ENCODE measurements at places on chromosomes 7 and 10.

DNA sequence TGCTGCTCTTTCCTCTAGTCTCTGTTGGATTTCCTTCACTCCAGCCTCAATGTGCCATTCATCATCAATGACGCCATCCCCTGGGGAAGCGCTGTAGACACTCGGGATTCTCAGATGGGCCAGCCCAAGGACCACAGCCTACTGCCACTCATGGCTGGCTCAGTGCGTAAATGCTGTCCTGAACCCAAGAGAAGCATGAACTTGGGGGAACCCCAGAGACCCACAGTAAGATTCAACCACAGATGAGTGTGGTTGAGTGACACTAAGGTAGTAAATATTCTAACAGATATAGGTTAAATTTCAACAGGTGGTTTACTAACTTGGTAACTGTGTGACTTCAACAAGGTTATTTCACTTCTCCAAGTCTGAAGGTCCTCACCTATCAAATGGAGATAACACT lies 304.1 kb downstream of the GRM8 start:
- no peak for DNase-seq

DNA sequence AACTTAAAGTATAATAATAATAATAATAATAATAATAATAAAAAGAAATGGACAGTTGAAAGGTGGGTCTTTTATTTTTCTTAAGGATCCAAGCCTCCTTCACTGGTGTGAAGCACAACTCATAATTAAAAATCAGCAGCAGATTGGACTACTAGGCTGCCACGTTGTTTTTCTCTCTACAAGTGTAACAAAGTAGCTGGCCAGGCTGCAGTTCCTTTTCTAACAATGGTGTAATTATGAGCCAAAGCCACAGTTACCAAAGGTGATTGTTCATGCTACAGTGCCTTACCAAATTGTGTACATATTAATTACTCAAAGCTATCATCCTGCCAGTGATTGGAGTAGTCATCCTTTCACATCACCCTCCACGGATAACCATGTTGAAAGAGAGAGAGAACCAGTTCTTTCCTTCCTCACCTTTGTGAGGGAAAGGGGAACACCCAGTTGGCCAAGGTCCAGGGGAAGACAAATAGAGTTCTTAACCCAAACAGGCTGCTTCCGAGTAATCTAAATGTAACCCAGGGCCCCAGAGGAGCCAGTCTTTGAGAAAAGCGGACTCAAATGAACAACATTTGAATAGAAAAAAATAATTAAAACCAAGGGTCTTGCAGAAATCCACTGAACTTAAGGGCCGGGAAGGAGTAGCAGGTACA lies 86.3 kb upstream of the NPS start:
- DNase-seq, result no peak

DNA sequence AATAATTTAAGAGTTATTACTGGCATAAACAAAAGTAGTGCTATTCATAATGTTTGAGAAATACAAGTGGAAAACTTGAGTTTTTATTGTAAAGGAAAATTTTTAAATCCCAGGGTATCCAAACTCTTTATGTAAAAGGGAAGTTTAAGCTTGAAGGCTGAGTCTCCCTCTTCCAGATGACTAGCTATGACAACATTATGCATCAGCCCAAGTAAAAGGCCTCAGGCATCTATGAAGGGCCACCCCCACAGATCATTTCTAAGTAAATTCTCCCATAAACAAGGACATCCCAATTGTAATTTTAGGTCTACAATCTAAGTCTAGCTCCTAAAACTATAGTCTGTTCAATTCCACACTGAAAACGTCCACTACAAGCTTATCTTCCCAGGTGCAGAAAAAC lies 166.2 kb upstream of the STEAP1 start:
- no peak for DNase-seq

- no peak for DNase-seq
Measured at GRCh38 chr10:5413012-5413938, 918 bp downstream of the NET1 start.

DNA sequence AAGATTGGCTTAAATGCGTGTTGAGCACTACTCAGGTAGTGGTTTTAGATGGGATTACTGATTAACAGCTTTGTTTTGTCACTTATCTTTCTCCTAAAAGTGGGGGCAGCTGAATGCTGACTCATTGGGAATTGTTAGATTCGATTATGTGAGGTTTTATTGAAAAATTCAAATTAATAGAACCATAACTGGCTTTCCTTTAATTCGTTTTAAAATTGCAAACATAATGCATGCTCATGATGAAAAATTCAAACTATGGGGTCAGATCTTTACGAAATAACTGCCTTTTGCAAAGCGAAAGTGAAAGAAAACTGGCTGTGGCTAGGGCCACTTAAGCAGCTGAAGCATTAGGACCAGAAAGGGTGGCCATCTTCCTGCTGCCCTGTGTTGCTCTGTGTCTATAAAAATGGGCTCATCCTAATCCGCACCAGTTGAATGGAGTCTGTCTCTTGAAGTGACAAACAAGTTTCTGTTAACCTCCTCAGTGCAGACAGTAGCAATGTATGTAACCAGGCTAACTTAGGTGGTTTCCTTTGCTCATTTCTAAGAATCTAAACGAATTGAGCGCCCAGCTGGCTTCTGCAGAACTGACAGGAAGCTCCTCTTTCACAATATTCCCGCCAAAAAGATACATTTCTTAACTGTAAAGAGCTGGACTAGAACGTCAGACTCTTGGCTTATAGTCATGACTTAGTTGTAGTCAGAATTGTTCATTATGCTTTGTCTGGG lies 27.8 kb downstream of the DENND10 start:
- peak; percentile 34 for DNase-seq

DNA sequence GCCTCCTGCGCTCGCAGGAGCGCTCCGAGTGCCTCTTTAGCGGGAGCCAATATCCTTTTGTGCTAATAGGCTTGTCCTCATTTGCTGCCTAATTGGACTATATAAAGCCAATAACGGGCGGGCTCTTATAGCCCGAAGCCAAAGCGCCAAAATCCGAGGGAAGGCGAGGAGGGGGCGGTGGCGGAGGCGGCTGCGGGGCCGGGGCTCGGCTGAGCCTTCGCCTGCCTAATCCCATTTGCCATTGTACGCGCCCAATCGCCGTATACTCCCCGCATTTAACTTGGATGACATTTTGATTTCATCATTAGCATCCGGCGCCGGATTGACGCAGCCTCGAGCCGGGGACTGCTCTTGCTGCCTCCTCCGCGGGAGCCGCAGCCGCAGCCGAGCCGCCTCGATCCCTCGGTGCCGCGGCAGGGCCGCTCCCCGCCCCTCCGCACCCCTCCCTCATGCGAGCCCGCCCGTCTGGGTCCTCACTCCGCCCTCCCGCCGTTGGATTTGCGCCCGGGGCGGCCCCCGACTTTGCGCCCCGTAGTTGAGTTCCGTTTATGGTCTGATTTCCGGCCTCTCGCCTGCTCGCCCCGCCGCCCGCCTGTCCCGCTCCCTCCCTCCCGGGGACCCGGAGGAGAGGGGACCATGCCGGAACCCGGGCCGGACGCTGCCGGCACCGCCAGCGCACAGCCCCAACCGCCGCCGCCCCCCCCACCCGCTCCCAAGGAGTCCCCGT lies at the start of gene HMX3:
HMX3 (plus strand) TSS at position 556 of the 727 bp plus-strand sequence; CDS start at position 637, 81 bp downstream.
- DNase-seq, result no peak

GRCh38 chr7:45359776-45360175 lies 202.2 kb downstream of the RAMP3 start:
- DNase-seq, result no peak
